Kasumi-1 (cell line): ENCODE measurements at places on chromosomes 4 and X.

- no peak for DNase-seq
Measured at GRCh38 chr4:145352438-145353145, 129.1 kb upstream of the SMAD1 start.

- DNase-seq, result no peak
Measured at GRCh38 chr4:114200026-114200425, 220.6 kb upstream of the ARSJ start.

GRCh38 chr4:130077275-130077674 is 981.3 kb downstream of the C4orf33 start:
- DNase-seq, result no peak

DNA sequence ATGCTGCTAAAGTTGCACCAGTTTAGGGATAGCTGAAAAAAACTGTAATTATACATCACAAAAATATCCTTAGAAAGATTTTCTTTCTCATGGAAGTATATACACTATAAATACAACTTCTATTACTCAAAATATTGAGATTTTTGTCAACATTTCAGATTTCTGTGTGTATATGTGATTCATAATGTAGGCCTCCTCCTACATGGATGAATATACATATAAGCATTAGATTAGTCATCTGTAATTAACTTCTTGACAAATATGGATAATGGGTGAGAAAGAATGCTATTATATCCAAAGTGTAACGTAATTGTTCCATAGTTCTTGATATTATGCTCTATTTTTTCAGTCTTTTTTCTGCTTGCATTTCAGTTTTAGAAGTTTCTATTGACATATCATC is 124.9 kb downstream of the CBLL2 start:
- no peak for DNase-seq

DNA sequence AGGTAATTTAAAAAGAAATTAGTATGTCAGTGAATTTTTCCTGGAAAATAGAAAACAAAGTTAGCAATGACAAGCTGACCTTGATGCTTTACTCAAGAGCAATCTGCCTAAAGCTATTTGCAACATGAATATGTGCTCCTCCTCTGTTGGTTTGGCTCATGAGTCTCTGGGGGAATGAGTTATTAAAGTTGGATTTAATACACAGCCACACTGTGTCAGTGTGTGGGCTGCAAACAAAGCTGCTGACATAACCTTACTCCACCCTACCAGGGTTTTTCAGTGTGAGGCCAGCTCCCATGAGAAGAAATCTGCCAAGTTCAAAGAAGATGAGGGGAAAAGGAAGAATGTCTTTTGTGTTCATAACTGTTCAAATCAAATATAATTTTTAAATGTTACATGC is 280.5 kb downstream of the TLL1 start:
- DNase-seq, result no peak

DNA sequence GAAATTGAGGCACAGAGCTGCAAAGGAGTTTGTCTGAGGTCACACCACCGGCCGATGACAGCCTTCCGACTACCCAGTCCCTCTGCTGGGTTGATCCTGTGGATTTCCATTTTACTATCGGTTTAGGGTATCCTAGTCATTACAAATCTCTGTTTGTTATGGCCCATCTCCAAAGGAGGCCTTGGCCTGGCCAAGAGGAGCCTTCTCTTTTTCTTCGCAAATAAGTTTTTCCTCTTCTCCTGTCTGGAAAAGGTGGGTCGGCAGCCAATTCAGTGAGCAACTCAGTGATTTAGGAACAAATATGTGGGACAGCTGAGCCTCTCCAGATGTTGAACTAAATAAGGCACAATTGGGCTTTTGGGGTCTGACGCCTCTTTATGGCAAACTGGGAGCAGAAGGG is 169.2 kb upstream of the RBPJ start:
- no peak for DNase-seq

- no peak for DNase-seq
Measured at GRCh38 chr4:168594121-168594520, 97.3 kb downstream of the PALLD start.

- no peak for DNase-seq
Measured at GRCh38 chrX:1778817-1779216, 164.0 kb downstream of the ASMT start.

- DNase-seq, result no peak
Measured at GRCh38 chr4:69066945-69067344, 29.3 kb upstream of the UGT2B7 start.

DNA sequence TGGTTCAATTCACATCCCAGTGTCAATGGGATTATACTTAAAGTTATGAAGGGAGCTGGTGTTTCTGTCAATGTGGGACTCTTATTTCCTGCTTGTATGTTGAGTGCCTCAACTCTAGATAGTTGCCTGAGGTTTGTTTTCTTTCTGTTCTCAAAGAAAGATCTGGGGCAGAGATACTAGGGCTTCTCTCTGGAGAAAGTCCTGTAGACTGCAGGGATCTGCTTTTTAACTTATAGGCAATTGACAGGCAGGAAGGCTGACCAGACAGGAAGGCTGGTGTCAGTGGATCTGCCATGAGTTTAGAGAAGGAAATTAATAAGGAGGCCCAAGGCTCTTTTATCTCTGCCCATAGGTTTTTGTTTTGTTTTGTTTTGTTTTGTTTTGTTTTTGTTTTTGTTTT is 64.0 kb upstream of the PRKX start:
- no peak for DNase-seq

- no peak for DNase-seq
Measured at GRCh38 chr4:94112644-94113043, 95.0 kb upstream of the SMARCAD1 start.

DNA sequence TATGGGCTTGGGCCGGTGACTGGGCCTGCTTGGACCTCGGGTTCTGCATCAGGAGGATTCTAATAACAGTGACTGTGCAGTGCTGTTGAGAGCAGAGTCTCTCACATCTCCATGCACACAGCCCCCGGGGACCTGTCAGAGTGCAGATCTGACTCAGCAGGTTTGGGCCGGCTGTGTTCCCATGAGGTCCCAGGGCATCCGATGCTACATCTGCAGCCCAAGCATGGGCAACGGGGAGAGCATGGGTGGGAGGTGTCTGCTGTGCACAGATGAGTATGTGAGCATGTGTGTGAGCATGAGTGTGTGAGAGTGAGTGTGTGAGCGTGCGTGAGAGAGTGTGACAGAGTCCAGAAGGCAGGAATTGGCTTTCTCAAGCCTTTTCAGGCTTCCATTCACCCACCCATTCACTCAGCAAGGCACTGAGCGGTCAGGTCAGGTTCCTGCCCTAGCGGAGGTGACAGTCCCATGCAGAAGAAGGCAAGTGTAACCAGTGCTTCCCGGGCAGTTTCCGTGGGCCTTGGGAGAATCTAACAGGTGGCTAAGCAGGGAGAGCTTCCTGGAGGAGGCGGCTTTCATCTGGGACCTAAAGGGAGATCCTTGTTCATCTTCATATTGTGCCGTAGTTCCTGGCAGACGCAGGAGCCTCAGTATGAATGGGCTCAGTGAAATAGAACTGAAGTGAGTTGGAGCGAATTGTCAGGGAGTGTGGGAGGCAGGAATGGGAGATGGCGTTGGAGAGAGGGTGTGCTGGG is 62.6 kb downstream of the SORCS2 start:
- no peak for DNase-seq

DNA sequence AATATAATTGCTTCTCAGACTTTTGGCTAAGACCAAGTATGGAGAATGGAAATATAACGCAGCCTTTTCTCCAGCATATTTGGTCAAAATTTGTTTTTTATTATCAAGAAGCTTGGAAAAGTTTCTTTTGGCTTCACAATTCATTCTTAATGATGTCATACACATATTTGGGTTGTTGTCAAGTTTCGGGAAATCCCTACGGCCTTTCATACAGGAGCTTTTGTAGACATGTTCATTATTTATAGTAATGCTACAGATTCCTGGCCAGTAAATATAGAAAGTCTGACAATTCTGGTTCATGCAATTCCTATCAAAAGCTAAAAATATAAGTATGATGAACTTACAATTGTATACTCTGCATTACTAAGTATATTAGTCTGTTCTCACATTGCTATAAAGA is 112.9 kb downstream of the IRF2 start:
- DNase-seq, result no peak

- no peak for DNase-seq
Measured at GRCh38 chr4:40934676-40935075, 184.9 kb downstream of the NSUN7 start.

DNA sequence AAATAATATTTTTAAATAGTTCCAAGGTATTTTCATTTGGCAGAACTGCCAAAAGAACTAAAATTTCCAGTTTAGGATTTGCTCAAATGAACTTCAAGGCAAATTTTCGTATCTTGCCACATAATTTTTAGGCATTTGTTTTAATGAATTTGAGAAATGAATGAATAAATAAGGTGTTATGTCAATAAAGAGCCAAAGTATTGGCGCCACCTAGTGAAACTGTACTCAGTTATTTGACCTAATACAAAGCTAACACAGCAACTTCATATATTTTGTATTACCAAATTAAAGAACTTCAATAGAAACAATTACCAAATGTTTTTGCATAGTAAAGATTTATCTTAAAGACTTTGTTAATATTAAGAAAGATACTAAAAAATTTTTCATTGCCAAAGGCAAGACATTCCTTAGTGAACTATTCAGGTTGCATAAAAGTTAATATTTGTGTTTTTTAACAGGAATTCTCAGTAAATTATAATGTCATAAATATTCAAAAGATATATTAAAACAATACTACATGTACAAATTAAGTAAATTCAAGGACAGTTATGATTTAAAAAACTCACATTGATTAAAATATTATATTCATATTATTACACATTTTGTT is 50.3 kb downstream of the STPG2 start:
- DNase-seq, result peak; percentile 45

DNA sequence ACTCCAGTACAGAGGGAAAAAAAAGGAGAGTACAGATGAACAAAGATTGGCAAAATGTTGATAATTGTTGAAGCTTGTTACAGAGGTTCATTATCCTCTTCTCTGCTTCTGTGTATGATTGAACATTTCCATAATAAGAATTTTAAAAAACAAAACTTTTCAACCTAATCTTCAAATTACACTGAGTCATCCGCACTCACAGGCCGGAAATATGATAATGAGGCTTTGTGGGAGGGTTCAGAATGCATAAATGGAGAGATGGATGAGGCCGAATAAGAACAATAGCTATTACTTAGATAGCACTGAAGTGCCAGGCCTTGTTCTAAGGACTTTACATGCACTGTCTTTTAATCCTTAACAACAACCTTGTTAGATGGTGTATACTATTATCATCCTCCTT is 4.6 kb upstream of the ERCC6L start:
- DNase-seq, result no peak

- DNase-seq, result no peak
Measured at GRCh38 chr4:137524725-137525369, 7.4 kb downstream of the PCDH18 start.

DNA sequence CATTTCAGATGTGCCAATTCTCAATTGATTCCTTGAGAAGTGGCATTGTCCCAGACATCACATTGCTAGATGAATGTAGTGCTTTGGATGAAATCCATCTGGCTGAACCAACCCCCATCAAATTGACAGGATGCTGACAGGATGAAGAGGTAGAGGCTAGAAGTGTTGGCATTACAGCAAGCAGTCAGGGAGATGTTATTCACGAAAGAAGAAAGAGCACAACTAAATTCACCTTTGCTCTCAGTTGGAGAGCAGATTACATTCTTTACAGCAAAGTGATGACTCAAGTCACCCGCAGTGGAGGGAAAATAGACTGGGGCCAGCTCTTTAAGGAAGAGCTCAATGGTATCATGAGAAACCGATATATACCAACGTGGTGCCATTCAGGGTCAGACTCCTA is 259.6 kb downstream of the C4orf33 start:
- DNase-seq, result no peak

DNA sequence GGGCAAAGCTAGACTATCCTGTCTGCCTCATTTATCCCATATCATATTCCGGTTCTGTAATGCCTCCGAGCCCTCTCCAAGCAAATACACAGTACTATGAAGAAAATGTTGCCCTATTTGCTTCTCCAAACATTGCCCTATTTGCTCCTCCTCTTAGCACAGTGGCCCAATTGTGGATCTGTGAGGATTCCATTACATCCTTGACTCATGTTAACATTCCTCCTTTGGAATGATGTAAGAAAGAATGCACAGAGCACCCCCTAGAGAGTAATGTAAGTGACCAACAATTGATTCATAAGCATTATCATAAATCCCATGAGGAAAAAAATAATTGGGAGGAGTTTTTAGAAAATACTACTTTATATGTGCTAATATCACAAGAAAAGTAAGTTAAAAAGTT is 11.3 kb upstream of the BTC start:
- no peak for DNase-seq

- DNase-seq, result peak; percentile 27
Measured at GRCh38 chrX:25968920-25969319, 169.2 kb upstream of the MAGEB18 start.

- DNase-seq, result no peak
Measured at GRCh38 chr4:80270321-80270720, 3.9 kb downstream of the FGF5 start.

DNA sequence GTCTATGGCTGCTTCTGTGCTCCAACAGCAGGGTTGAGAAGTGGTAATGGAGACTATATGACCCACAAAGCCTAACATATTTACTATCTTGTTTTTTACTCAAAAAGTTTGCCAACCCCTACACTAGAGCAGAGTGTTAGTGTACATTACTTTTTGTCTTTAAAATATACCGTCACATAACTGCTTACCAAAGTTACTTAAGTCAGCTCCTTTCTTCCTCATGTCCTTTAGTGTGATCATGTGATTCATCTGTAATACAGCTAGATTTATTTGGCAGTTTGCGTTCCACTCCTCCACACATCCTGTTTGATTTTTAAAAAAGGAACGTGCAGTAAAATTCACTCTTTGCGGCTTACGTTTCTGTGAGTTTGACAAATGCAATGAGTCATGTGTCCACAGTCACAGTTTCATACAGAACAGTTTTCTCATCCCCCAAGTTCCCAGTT is 162.4 kb upstream of the GPRIN3 start:
- peak; percentile 94 for DNase-seq

- DNase-seq, result no peak
Measured at GRCh38 chrX:75365243-75365975, 91.5 kb downstream of the UPRT start.

DNA sequence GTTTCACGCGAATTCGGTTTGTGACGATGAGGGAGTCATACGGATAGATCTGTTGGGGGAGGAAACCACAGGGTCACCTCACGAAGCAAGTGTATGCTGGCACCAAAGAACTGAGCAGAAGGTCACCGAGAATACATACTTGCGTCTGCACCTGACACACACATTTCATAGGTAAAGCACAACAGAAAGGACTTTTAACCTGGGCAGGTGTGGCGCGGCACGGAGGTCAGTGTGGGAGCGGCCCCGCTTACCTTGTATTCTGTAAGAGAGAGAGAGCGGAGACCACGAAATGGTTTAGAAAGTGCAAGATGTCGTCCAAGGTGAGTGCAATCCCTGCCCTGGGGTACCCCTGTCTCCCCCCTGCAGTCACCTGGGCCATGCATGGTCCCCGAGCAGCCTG is 43.6 kb upstream of the AFAP1 start:
- no peak for DNase-seq
